Lower leg skin (tissue), 4 donors: ENCODE measurements at places on chromosomes 12 and 14. TPM values are rescaled to one million over a fixed set of nuclear protein-coding genes. Genes with fewer than 3 reads are reported as not detected.

DNA sequence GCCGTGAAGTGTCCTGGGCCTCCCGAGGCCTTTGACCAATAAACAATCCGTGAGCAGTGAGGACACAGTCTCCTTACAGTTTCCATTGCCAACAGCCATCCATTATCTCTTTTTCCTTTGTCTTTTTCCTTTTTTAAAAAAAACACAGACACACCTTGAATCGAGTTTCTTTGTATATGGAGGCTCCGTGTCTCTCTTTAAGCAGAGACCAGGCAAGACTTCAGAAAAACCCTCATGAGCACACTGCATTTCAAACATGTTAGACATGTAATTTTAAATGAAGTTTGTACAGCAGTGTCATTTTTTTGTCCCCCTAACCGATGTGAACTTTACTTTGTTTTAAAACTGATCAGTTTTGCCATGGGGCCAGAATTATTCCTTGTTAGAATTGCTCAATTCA lies 111.1 kb downstream of the SPTSSA start:
- DNase-seq, result no peak

DNA sequence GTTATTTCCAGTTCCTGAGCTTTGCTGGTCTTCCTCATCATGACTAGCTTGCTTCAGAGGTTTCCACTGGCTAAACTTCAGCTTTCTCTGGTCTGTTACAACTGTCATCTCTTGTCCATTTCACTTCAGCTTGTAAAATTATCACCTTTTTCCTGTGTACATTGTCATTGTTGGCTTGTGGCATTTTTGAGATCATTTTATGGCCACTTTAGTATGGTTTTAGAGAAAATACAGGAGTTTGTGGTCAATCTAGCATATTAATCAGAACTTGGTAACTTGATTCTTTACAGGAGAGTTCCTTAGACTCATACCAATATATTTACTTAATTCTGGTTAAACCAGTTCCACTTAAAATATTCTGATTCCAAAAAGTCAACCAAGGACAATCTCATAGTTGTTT lies 235.9 kb upstream of the KITLG start:
- no peak for DNase-seq

DNA sequence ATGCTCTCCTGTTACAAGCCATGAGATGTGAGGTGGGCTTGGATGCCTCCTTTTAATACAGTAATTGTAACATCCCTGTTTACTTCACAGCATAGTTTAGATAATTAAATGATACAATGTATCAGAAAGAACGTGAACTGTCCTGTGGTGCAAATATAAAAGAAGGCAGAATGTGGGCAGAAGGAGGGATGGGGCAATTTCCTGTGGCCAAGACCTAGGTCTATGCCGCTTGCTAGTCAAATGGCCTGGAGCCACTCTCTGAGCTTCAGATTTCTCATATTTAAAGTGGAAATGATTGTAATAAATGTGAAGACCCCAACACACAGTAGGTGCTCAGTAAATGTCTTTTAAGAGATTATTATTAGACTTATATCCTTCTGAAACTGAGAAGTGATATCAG lies 24.0 kb upstream of the EVL start:
- no peak for DNase-seq

DNA sequence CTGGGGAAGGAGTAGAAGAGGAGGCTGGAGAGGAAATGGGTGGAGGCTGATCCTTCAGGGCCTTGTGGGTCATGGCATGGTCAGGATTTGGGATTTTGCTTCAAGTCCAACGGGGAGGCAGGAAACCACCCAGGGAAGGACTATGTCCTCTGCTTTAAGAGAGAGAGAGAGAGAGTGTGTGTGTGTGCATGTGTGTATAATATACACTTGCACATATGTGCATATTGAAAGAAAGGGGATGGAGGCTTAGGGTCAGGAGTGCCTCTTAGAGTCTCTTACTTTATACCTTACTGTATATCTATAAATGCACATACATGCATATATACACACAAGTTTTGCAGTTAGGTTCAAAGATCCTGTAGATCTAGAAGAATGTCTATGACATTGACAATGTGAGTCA lies 94.8 kb downstream of the RGS6 start:
- no peak for DNase-seq

DNA sequence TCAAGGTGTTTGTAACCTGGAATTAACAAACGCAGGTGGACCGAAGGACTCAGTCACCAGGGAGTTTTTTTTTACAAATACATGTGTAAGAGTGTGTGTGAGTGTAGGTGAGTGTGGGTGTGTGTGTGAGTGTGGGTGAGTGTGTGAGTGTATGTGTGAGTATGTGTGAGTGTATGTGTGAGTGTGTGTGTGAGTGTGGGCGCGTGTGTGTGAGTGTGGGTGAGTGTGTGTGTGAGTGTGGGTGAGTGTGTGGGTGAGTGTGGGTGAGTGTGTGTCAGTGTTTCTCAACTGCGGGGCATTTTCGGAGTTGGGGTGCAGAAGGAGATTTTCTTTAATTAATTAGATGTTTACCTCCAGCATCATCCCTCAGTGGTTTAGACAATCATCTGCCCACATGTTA lies 1178.8 kb downstream of the VRK1 start:
- DNase-seq, result no peak

DNA sequence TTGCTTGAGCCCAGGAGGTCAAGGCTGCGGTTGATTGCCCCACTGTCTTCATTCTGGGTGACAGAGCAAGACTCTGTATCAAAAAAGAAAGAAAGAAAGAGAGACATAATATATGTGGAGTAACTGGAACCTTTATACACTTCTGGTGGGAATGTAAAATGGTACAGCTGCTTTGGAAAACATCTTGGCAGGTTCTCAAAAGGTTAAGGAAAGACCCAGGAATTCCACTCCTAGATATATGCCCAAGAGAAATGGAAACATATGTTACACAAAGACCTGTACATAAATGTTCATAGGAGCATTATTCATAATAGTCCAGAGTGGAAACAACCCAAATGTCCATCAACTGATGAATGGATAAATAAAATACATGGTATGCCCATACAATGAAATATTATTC lies 7.2 kb downstream of the RBMS2 start:
- no peak for DNase-seq

GPRC5A gene
- 7.8 TPM for total RNA-seq

ADAM20 gene
- total RNA-seq, result not detected

NELL2 gene
- total RNA-seq, result 12.0 TPM

TSPAN19 gene
- not detected for total RNA-seq
